H9 (cell line): ENCODE measurements at places on chromosomes 1 and 21. TPM values are rescaled to one million over a fixed set of nuclear protein-coding genes. Genes with fewer than 3 reads are reported as not detected.

- DNase-seq = peak; percentile 33
These were observed 731.2 kb downstream of the USP25 start for GRCh38 chr21:16460936-16461335.

DNA sequence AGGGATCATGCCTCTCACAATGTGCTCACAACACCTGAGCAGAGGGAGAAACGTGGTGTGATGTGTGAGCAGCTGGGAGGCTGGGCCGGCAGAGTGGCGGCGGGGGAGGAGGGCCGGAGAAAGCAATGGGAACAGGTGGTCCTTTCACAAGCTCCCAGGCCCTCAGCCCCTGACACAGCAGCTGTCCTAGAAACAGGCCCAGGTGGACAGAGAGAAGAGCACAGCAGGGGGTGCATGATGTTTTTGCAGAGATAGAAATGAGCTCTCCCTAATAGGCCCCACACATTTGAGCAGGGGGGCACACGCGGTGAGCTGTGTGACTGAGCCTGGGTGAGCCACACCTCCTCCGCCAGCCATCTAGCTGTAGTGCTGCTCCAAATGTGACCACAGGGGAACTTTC, 7.6 kb upstream of the RGS16 start:
- DNase-seq = peak; percentile 71

DNA sequence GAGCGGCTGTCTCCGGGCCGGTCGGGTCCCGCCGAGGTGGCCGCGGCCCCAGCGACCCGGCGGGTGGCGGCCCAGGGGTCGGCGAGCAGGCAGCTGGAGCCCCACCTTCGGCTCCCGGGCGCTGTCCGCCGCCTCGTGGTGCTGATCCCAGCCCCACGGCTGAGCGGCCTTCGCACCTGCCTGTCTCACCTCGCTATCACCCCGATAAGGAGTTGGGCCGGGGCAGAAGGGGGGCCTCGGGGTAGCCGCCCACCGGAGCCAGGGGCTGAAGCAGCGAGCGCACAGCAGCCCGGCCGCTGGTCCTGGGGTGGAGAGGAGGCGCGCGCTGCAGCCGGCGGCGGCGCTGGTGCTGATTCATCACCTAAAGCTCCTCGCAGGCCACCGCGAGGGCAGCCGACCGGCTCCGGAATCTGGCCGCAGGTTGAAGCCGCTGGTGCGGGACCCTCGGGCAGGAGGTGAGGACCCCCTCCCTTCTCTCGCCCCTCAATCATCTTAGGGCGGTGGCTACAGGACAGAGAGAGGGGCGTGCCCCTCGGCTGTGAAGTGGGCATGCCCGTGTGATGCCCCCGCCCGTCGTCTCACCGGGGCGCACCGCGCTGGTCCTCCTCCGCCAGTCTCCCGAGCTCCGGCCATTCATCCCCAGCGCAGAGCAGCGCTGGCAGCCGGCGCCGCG, 575 bp downstream of the TRIM67 start:
- peak; percentile 76 for DNase-seq

GRCh38 chr1:61356995-61357394, 274.6 kb downstream of the NFIA start:
- DNase-seq = no peak

GRCh38 chr1:49651136-49651535, 372.6 kb downstream of the AGBL4 start:
- DNase-seq = no peak

DNA sequence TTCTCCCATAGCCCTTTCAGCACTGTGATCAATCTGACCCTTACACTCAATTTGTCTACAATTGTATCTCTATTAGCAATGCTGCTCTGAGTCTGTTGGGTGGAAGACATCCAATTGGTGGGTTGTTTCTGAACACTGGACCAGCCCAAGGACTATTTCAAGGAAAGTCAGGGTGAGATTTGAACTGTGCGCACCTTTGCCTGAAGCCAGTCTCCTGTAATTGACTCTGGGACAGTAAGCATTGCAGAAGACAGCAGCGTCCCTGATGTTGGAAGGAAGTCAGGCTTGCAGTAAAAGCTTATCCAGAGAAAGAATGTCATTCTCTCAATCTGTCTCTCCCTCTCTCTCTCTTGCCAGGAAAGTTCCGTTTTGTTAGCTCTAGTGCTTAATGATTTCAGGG, 233.9 kb downstream of the KIF26B start:
- no peak for DNase-seq

DNA sequence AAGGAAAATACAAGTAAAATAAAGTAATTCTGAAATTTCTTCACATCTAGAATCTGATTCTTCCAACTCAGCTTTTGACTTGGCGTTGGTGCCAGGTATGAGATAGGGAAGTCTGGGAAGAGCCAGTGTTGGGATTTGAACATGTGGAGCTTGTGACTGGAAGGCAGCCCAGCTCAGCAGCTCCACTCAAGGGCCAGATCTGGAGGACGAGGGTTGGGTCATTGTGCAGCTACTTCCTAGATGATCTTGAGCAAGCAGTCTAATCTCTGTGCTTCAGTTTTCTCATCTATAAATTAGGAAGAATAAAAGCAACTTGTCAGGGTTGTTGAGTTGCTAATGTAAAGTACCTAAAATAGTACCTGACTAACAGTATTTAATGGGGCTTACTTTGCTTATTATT, 5.0 kb downstream of the ADARB1 start:
- peak; percentile 12 for DNase-seq

DNA sequence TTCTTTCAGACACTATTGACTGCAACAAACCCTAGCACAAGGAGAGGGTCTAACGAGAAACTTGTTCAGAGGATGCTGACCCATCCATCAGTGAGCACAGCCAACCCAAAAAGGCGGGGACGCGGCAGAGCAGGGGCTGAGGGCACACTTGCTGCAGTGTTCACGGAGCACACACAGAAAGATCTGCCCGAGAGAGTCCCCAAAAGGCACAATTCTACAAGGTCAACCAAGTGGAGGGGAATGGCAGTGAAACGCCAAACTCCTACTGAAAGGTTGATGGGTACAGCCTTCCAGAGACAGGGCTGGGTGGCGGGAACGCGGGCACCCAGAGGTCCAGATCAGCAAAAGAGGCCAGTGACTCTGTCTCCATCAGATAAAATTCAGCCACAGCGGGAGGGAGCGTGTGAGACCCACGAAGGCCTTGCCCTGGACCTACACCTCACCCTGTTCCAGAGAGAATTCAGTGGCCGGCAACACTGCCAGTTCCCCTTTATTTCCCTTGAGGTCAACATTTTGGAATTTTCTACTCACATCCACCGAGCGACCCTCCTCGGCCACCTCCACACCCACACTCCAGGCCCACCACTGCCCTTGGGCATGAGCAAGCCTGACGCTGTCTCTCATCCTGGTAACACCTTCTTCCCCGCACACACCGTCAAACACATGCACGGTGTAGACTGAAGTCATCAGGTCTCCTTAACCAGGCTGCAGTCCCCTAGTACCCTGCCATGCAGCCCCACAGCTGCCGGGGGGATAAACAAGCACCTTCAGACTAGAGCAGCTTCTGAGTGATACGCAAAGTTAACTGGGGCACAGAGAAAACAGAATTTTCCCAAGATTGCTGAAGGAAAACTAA, 5.5 kb downstream of the GNG4 start:
- no peak for DNase-seq

DNA sequence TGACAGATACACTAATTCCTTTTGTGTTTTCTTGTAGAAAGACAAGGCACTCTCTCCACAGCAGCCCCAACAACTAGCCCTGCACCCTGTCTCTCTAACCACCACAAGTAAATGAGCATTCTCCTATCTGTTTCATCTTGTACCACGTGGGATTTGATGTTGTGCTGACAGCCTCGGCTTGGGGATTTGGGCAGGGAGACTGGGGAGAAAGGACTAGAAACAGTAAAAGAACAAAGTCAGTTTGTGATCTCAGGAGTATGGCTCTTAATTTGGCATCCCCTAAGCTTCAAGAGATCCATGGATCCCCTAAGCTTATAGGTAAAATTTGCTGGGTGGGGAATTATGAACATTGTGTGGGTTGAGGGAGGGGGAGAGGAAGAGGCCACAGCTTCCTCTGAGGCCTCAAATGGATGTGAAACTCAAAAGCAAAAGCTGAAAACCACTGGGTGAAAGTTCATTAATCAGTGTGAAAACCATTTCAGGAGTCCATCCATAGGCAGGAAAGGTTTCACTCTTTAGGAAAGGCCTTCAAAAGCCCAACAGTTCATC, 3.1 kb downstream of the C1orf162 start:
- DNase-seq = no peak

GRCh38 chr1:225908013-225908640, 15.9 kb downstream of the PYCR2 start:
- DNase-seq = no peak

DNA sequence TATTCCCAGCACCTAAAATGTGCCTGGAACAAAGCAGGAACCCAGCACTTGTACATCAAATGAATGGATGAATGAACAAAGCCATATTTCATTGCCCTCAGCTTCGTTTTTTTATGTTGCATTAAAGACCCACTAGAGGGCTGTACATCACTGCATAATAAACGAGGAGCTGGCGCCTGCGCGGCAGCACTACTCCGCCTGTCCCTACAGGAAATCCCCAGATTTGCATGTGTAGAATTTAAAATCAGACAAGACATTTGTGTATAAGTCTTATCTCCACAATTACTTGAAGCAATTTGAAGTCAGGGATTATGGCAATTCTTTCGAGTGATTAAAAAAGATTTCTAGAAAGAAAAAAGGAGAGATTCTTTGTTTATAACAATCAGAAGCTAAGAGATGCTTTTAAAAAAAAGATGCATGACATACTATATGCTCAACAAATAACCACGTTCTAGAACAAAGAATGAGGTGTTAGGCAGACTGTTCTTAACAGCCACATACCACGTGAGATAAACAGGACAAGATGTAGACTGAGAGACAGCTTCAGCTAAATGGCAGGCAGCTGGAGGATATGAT, 5.4 kb upstream of the NEK2 start:
- DNase-seq = no peak

DNA sequence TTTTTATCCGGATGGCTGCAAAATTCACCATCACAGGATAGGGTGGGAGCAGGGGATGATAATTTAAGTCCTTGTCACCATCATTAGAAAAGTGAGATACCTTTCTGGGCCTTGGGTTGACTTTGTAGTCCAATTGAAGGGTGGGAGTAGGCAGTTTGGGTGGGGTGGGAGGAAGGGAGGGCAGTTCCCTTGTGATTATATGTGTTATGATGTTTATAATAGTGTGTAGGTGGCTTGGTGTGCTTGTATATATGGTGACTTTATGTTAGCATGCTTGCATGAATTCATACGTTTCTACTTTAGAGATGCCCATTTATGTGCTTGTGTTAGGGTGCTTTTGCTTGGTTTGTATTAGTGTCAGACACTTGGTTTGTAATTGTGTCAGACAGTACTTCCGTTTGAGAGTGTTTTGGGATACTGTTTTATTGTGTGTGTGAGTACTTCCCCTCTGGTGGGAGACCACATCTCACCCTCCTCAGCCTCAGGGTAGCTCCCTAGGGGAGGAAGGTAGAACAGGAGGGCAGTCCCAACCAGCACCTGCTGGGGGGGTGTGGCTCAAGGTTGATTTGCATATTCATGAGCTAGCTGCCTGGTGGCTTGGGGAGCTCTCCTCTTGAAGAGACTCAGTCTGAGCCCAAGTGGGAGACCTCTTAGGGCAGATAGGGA, 6.3 kb upstream of the POU3F1 start:
- DNase-seq = peak; percentile 79

- DNase-seq = no peak
These were observed 70.7 kb downstream of the AGPAT3 start for GRCh38 chr21:43935711-43936110.

CRYBG2 gene
- total RNA-seq = 11.8 and 12.8 TPM in 2 replicates

RCSD1 gene
- total RNA-seq = 0.13 and 0.26 TPM in 2 replicates

GJA8 gene
- not detected in 2 replicates for total RNA-seq

DEPDC1 gene
- total RNA-seq = 23.1 and 26.1 TPM in 2 replicates

BEST4 gene
- total RNA-seq = 1.1 and 1.3 TPM in 2 replicates

LCE2C gene
- not detected in 2 replicates for total RNA-seq

LEMD1 gene
- total RNA-seq = 11.8 and 11.9 TPM in 2 replicates
